ENCODE measurements at places on chromosomes 2 and 18. TPM values are rescaled to one million over a fixed set of nuclear protein-coding genes. Genes with fewer than 3 reads are reported as not detected.

DNA sequence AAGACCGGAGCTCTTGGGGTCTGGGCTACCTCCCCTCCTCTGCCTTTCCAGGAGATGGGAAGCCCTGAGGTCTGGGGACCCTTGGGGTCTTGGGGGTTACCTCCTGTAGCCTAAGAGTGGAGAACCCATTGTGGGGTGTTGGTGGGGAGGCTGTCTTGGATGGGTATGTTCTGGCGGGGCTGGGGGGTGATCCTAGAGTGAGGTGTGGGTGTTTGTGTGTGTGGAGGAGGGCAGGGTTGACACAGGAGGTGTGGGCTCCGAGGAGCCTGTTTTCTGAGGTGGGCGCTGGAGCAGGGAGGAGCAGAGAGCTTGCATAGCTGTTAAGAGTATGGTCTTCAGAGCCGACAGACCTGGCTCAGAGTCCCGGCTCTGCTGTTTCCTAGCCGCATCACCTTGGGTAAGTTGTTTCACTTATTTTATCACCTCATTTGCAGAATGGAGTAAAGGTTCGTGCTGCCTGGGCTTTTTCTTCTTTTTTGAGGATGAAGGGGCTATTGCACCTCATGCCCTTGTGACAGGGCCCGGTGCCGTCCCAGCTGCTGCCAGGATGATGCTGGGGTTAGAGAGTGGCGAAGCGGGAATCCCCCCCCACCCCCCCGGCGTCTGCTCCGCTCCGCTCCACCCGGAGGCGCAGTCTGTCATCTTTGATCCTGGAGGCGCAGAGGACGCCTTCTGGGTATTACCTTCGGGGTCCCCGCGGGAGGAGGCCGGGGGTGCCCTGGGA is 17.2 kb downstream of the TET3 start:
- DNase-seq: peak; percentile 20

The ITSN2 gene
- 64.2 TPM for total RNA-seq

DNA sequence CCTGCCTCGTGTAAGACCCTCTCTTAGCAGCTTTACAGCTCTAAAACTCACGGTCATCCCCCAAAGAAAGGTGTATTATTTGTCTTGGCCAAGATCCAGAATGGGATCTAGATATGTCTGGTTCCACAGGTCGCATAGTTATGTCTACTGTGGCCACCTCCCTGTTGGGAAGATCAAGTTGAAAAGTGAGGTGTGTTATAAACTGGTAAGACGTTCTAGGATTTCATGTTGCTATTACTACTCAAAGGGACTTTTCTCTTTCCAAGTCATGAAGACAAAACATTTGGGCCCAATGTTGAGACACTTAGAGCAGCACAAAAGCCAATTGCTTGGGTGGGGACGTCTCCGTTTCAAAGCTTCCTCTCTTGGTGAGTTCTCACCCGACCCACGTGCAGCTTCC is 766.0 kb downstream of the RNF144A start:
- no peak for DNase-seq

DNA sequence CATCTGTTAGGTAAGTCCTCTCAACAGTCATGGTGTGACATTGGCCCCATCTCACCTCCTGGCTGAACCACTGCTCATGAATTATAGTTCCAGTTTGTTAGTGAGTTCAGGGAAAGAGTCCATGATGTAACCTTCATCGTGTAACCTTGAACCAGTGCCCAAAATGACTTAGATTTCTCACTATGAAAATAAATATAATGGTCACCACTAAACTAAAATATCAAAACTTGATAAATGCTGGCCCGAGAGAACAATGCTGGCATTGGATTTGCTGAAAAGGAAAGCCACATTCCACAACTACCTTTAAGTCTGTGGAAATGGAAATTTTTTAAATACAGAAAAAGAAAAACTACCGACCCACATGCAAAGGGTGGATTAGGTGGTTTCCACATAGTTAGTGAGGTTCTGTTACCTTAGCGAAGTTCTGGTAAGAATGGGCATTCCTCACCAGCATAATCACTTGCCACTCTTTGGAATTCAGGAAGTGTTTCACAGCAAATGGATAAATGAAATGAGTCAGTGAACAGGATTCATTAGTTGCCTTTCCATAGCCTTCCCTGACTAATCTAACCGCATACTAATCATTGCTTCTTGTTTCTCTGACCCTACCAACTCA is 133.9 kb upstream of the CTAGE1 start:
- DNase-seq: no peak

DNA sequence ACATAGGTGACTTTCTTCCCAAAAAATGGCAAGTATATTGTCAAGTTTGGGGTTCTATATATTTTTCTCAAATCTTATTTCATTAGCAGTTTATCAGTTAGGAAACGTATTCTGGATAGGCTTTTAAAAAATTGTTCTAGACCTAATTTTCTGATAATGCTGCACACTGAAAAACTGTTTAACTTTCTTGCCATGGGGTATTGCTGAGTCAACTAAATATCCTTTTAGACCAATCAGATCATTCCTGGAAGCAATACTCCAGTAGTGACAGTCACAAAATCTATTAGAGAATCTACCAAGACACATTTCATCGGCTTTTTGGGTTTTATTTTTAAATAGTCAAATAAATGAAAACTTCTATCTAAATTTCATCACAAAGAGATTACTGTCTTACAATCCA is 440.6 kb downstream of the LRRTM4 start:
- DNase-seq: no peak

DNA sequence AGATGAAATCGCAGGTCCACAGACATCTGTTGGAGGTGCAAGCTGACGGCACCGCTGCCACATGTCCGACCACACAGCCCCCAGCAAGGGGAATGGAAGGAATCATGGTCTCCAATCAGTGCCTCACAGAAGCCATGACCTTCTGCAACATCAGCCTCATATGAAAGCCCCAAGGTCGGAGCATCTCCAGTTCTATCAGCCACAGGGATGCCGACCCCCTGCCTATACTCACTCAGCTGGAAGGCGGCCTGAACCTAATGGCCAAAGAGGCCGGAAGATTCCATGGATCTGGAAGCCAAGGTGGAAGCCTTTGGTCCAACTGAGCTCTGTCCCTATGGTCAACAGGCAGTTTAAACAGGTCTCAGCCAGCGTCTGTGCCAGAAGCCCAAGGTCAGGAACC is 278.8 kb downstream of the TNS1 start:
- no peak for DNase-seq

DNA sequence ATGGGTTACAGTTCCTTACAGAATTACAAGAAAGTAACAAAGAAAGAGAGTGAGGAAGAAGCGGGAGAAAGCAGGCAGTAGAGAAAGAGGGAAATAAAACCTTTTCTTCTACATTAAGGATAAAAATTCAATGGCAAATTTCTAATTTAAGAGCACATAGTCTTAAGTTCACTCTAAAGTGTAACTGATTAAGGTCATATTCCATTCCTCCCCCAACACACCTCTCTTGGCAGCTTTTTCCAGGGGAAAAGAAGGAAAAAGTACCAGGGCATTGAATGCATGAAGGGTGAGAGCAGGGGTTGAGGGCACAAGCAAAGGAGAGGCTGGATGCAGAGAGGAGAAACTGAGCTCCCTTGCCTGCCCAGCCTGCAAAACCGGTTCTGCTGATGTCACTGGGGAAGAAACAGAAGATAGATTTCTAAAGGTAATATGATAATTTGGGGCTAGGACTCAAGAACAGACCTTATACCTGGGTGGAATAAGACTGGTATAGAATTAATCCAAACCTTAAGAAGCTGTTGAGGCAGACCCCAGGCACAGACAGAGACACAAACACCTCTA is 4.6 kb downstream of the ACMSD start:
- DNase-seq: no peak

DNA sequence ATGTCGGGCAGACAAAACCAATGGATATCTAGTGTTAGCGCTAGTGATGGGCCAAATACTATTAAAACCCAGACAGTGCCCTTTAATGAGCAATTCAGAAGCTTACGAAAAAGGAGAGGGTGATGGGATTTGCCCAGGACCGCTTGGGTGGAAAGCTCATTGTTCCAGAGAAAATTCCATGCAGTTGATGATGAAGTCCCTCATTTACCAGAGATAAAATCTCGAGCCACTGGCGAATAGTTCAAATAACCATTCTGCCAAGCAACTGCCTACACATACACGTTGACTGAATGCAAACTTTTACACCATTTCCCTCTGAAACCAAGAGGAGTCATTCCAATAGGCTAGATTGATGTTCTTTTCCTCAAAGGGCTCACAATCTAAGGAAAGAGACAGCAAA is 73.6 kb upstream of the ARL4C start:
- DNase-seq: no peak

DNA sequence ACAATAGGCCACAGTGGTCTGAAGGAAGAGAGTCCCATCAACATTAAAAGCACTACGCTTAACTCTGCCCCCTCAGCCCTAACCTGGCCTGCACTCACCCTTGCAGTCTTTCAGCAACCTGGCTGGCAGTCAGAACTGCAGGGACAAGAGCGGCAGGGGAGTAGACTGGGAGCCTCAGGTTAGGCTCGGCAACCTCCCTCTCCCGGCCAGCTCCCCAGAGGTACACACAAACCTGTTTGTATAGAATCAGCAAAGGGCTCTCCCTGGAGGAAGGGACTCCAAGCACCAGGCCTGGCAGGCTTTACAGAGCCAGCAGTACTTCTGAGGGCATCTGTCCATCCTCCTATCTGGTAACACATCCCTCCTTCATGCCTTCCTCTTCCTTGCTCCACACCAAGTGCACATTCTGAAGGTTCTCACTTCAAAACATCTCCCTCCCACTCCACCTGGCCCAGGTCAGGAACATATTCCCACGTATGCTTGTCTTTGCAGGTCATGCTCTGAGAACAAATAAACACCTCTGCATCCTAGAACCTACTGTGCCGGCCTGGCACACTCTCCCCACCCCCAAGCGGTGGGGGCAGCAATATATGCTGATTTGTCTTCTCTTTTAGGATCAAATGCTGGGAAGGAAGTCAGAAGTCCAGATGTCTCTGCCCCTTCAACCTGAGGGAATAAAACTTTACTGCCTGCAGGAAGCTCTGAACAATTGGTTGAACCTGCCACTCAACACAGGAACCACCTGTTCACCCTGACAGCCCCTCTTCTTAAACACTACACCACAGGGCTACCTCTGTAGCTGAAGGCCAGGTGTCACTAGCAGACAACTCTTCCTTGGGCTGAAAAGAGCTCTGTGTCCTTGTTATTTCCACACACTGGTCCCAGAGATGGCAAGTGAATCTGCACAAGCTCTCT is 12.6 kb upstream of the SFXN5 start:
- DNase-seq: no peak

GRCh38 chr2:15965564-15966019 is 25.2 kb downstream of the MYCN start:
- DNase-seq: no peak

GRCh38 chr18:59787998-59788790 is 91.0 kb upstream of the CCBE1 start:
- DNase-seq: no peak

- DNase-seq: no peak
Measured at GRCh38 chr2:124039762-124040291, 14.7 kb downstream of the CNTNAP5 start.

- no peak for DNase-seq
Measured at GRCh38 chr18:68431111-68431921, 283.6 kb downstream of the TMX3 start.

The CIAO1 gene
- total RNA-seq: 85.2 TPM

- peak; percentile 74 for DNase-seq
Measured at GRCh38 chr18:63137999-63138435, 181.6 kb downstream of the BCL2 start.

DNA sequence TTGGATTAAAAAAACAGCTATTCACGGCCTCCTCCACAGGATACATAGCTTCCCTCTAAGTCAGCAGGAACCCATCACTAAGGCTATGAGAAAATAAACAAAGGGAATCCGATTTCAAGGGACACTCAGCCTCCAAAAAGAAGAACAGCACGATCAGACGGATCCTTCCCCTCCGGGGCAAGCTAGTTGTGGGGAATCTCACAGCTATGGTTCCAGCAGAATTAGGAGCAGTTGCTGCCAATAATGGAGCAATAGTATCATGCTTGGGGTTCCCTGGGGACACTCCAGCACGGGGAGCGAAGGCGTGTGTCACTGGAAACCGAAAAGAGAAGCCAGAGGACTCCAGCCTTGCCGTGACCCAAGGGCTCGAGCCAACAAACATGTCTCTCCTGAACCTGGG is 163.1 kb downstream of the TTC32 start:
- no peak for DNase-seq

- no peak for DNase-seq
Measured at GRCh38 chr2:169001116-169001815, 29.9 kb downstream of the ABCB11 start.

DNA sequence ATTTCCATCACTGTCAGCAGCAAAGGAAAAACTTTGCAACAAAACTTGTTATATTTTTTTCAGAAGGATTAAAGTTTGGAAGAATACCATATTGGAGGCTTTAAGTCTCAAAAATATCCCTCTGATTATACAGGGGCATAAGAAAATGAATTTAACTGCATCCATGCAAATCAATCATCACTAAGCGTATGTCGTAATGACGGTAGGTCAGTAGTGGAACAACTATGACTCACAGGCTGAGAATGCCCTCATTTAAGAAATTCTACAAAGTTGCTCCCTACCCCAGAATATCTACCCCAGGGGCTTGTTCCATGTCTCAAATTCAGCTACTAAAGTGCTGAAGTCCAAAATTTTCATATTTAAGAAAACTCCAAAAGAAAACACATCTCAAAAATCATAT is 12.5 kb upstream of the NAB1 start:
- DNase-seq: no peak

DNA sequence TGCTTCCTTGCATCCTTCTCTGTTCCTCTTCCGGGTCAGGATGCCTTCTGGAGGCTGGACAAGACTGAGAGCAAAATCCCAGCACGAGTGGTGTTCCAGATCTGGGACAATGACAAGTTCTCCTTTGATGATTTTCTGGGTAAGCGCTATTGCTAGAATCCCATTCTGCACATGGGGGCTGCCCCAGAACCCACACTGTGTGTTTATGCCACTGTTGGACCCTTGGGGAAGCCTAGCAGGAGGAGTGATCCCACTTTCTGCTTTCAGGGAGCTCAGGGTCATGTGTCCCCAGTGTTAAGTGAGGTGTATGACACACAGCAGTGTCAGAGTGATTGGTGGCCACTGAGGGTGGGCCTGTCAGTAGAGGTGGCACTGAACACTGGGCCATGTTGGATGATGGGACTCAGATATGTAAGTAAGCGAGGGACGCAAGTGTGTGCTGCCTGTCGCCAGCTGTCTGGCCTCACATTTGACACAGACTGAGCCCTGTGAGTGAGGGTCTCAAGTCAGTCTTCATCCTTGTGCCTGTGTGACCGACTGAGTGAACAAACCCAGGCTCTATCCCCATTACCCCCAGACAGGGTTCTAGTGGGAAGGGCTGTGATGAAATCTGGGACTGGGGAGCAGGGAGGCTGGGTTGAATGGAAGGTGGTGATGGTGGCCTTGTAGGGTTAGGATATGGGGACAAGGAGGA is 220.9 kb downstream of the DYSF start:
- no peak for DNase-seq

- DNase-seq: no peak
Measured at GRCh38 chr2:102027036-102027980, 35.5 kb downstream of the IL1R2 start.

The ZNF516 gene
- total RNA-seq: 32.3 TPM

GRCh38 chr2:79604748-79605147 is 91.9 kb downstream of the CTNNA2 start:
- DNase-seq: no peak

DNA sequence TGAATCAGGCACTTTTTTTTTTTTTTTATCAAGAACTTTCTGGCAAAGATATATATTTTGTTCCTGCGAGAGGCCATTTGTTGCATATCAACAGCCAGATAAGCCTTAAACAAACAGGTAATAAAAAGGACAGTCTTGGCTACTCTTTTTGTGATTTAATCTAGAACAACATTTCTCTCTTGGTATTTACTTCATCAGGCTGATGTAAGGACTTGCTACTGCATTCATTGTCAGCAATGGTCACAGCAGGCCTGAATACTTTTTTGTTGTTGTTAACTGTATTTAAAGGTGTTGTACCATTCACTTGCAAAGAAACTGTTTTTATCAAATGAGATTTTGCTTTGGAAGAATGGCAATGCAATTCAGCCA is 683.8 kb downstream of the IRS1 start:
- no peak for DNase-seq

All from OCI-LY7 (cell line).